NCI-H2029 (cell line): ENCODE measurements at places on chromosomes 5 and 9.

GRCh38 chr5:35031276-35031675 lies 16.5 kb downstream of the AGXT2 start:
- no peak for DNase-seq

- no peak for DNase-seq
Observed at GRCh38 chr5:168471785-168472184, 14.5 kb upstream of the RARS1 start.

GRCh38 chr9:80437825-80438224 lies 866.1 kb downstream of the TLE4 start:
- DNase-seq, result no peak

DNA sequence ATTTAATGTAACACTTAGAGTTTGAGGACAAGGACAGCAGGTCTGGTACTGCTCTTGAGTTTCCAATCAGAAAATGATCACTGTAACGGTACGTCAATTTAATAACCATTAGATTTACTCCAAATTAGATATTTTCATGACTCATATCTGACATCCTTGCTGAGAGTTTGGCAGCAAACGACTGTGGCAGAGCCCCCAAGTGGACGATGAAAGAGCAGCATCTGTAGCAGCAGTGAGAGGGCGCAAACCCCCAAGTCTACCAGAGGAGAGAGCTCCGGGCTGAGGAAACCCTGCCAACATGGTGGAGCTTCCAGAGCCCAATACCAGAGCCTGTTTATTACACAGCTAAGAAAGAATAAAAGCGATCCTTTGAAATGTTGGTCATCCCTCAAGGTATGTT lies 73.2 kb upstream of the EPB41L4A start:
- DNase-seq, result no peak

GRCh38 chr5:54739371-54739770 lies 221.8 kb downstream of the SNX18 start:
- DNase-seq, result no peak
